ENCODE measurements at places on chromosomes 16 and 17. TPM values are rescaled to one million over a fixed set of nuclear protein-coding genes. Genes with fewer than 3 reads are reported as not detected.

DNA sequence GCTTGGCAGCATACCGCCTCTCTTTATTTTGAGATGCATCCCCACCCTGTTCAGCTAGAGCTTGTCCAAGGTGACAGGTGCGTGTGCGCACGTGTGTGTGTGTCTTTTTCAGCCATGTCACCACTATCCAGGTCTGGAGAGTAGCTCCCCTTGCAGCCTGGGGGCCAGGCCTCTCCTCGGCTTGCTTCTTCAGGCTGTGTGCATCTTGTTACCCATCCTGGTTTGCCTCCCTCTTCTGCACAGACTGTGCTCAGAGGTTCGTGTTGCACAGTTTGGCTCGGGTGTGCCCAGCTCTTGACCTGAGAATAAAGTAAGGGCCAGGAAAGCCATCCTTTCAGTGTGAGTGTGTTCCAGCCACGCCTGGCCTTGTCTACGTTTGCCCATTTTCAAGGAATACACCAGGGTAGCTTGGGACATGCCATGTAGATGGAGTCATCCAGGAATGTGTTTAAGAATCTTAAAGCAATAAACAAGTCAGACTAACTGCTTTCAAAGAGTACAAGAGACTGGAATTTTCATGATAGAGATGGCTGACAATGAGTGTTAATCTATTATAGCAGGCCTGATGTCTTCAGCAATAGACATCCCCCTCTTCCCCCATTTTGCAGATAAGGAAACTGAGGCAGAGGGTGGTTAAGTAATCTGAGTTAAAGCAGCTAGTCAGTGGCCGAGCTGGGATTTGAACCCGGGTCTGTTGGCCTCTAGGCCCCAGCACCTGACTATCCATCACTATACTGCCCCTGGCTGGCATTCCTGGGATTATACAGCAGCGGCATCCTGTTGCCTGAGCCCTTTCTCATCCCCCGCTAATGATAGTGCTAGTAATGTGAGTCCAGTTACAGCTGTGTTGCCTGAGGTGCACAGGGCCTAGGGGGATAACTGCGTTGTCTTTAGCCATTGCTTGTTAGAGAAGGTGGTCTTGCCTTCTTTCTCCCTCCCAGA is 77.9 kb downstream of the KSR1 start:
- no peak overlapping the region for H3K4me3 ChIP-seq
- no peaks in the 10 kb centered on the region for H3K36me3 ChIP-seq
- no peak overlapping the region for H3K27ac ChIP-seq
- no peaks in the 10 kb centered on the region for H3K4me1 ChIP-seq

GRCh38 chr16:30004424-30004776 is 6.4 kb downstream of the DOC2A start:
- H3K36me3 ChIP-seq, result no peaks in the 10 kb centered on the region
- H3K27ac ChIP-seq, result no peak overlapping the region
- no peaks in the 10 kb centered on the region for H3K4me1 ChIP-seq
- H3K4me3 ChIP-seq, result no peak overlapping the region
- no peaks in the 10 kb centered on the region for H3K27me3 ChIP-seq
- peak; percentile 75 for DNase-seq

DNA sequence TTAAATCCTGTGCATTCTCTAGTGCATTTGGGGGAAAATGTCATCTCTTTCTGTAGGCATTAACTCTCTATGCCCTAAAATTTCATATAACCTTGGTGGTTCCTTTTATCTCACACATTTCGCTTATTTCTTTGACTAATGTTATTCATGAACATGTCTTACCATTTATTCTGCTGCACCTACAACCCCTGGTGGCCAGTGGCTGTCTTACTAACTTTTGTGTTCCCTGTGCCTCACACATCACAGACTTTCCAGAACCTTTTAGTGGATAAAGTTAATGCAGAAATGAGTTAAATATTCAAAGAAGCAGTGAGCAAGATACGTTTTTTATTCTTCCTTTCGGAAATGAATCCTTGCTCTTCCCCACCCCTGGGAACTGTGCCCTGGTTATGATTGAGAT is 111.9 kb downstream of the CDH13 start:
- H3K36me3 ChIP-seq, result no peaks in the 10 kb centered on the region
- H3K4me3 ChIP-seq, result no peak overlapping the region
- no peak for DNase-seq
- no peaks in the 10 kb centered on the region for H3K4me1 ChIP-seq

DNA sequence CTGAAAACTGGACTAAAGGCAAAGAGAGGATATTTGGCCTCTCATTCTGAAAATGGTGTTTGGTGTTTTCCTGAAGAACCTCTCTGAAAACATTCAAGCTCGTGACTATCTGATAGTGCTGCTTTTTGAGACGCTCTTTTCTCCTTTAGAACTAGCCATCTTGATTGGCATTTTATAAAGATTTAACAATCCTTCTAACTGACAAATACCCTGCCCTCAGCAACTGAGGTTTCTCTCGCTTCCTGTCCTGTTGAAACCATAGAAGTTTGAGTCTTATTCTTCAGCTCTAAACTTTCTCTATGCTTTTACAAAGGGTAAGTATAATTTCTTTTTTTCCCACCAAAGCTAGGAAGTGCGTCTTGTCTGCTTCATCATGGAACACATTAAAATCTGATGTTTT is 13.3 kb downstream of the CNEP1R1 start:
- no peak for DNase-seq
- H3K4me3 ChIP-seq, result no peak overlapping the region
- no peaks in the 10 kb centered on the region for H3K4me1 ChIP-seq
- H3K27me3 ChIP-seq, result no peaks in the 10 kb centered on the region
- H3K27ac ChIP-seq, result no peak overlapping the region
- peaks cover 10% of the 10 kb centered on the region for H3K36me3 ChIP-seq

GRCh38 chr16:60299241-60299776 is 1565.2 kb upstream of the GOT2 start:
- H3K4me1 ChIP-seq, result no peaks in the 10 kb centered on the region
- H3K4me3 ChIP-seq, result no peak overlapping the region
- DNase-seq, result no peak
- no peaks in the 10 kb centered on the region for H3K36me3 ChIP-seq
- H3K27me3 ChIP-seq, result no peaks in the 10 kb centered on the region

DNA sequence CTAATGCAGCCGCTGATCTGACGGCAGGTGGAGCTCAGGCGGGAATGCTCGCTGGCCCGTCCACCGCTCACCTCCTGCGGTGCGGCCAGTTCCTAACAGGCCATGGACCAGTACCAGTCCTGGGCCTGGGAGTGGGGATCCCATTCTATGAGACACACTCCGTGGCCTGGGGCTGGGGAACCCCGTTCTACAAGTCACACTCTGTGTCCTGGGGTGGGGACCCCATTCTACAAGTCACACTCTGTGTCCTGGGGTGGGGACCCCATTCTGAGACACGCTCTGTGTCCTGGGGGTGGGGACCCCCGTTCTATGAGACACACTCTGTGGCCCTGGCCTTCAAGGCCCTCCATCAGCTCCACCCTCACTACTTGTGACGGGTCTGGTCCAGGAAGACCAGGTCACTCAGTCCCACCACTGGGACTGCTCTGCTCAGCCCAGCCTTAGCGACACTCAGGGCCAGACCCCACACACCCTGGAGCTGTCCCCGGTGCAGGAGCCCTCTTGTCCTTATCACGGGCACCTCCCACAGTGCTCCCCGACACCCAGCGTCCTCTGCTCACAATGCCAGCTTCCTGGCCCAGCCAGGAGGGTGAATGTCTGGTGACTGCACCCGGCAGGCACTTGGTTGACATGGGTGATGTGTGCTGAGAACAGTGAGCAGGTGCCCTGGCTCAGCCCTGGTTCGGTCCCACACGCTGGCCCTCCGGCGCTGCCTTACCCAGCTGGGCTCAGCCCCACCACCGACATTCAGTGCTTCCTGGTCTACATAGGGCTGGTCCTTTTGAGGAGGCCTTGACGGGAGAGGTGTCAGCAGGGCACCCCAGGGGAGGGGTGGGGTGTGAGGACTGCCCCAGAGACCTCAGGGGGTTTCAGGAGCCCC is 89.1 kb downstream of the TBC1D16 start:
- H3K36me3 ChIP-seq, result no peaks in the 10 kb centered on the region
- H3K4me3 ChIP-seq, result no peak overlapping the region
- no peaks in the 10 kb centered on the region for H3K4me1 ChIP-seq
- no peak overlapping the region for H3K27ac ChIP-seq
- DNase-seq, result peak; percentile 34
- no peaks in the 10 kb centered on the region for H3K27me3 ChIP-seq

GRCh38 chr17:39261286-39261685 is 35.5 kb upstream of the STAC2 start:
- H3K4me3 ChIP-seq, result no peak overlapping the region
- DNase-seq, result no peak
- H3K27ac ChIP-seq, result no peak overlapping the region
- H3K27me3 ChIP-seq, result no peaks in the 10 kb centered on the region
- H3K36me3 ChIP-seq, result peaks cover 29% of the 10 kb centered on the region

GRCh38 chr17:40697297-40697696 is 6.3 kb downstream of the KRT24 start:
- no peak for DNase-seq
- H3K27me3 ChIP-seq, result no peaks in the 10 kb centered on the region
- no peak overlapping the region for H3K27ac ChIP-seq
- H3K36me3 ChIP-seq, result no peaks in the 10 kb centered on the region
- H3K4me3 ChIP-seq, result no peak overlapping the region

DNA sequence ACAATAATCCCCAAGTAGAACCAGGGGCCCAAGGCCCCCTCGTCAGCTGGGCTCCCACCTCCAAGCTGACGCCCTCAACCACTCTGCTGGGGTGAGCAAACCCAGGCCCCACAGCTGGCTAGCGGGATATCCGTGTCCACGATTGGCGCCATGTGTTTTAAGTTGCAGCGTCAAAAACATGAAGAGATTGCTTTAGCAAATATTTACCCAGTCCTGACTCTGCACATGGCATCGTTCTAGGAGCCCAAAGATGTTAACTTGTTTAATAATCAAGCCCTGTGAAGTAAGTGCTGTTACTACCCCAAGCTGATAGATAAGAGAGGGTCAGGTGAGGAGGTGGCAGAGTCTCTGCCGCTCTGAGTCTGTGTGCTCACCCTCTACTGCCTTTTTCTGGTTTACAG is 344 bp upstream of the SEPTIN12 start:
- H3K4me3 ChIP-seq, result no peak overlapping the region
- H3K4me1 ChIP-seq, result no peaks in the 10 kb centered on the region
- DNase-seq, result no peak
- H3K36me3 ChIP-seq, result no peaks in the 10 kb centered on the region

The OR1F1 gene
- not detected for total RNA-seq

The HYDIN gene
- total RNA-seq, result 21.0 TPM

The ETV4 gene
- 6.8 TPM for total RNA-seq

The MEIOC gene
- 0.28 TPM for total RNA-seq

The SEZ6L2 gene
- 32.4 TPM for total RNA-seq

Data from kidney (tissue), 22 donors.